ENCODE measurements at places on chromosomes 11 and 22.

- DNase-seq, result peak; percentile 86
Observed at GRCh38 chr11:76806131-76806530, 23.0 kb downstream of the TSKU start.

DNA sequence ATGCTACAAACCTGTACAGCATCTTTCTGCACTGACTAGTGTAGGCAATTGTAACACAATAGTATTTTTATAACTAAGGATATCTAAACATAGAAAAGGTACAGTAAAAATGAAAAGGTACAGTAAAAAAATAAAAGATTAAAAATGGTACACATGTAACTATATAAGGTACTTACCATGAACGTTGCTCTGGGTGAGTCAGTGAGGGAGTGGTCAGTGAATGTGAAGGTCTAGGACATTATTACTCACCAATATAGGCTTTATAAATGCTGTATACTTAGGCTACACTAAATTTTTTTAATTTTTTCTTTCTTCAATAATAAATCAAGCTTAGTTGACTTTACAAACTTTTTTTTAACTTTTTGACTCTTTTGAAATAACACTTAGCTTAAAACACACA, 59.9 kb downstream of the EIF3M start:
- no peak for DNase-seq

GRCh38 chr11:65392186-65392829, 5.9 kb downstream of the FRMD8 start:
- no peak for DNase-seq

GRCh38 chr22:46964773-46965550, 202.5 kb downstream of the TBC1D22A start:
- no peak for DNase-seq

Measured in vagina (tissue), 2 donors.